Thyroid gland (tissue), 4 donors: ENCODE measurements at places on chromosomes 6 and 20. TPM values are rescaled to one million over a fixed set of nuclear protein-coding genes. Genes with fewer than 3 reads are reported as not detected.

DNA sequence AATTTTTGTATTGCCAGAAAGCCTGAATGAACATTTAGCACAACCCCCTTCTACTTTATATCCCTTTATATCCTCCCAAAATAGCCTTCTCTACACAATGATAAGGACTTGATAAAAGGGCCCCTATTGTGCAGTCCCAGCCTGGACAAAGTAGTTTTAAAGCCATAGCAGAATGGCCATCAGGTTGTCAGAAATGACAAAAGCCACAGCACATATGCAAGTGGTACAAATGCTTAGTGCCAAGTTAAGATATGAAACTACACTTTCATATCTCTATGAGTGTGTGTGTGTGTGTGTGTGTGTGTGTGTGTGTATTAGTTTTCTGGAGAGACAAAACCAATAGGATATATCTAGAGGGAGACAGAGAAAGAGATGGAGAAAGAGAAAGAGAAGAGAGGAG is 132.6 kb downstream of the SGK1 start:
- H3K36me3 ChIP-seq, result no peaks in the 10 kb centered on the region
- H3K4me1 ChIP-seq, result peaks cover 32% of the 10 kb centered on the region
- H3K27ac ChIP-seq, result no peak overlapping the region
- no peak for DNase-seq
- no peaks in the 10 kb centered on the region for H3K27me3 ChIP-seq
- H3K4me3 ChIP-seq, result no peak overlapping the region

GRCh38 chr6:129507059-129507807 is 202.7 kb downstream of the ARHGAP18 start:
- H3K4me1 ChIP-seq, result no peaks in the 10 kb centered on the region
- DNase-seq, result no peak
- no peaks in the 10 kb centered on the region for H3K36me3 ChIP-seq
- H3K4me3 ChIP-seq, result no peak overlapping the region
- no peak overlapping the region for H3K27ac ChIP-seq

DNA sequence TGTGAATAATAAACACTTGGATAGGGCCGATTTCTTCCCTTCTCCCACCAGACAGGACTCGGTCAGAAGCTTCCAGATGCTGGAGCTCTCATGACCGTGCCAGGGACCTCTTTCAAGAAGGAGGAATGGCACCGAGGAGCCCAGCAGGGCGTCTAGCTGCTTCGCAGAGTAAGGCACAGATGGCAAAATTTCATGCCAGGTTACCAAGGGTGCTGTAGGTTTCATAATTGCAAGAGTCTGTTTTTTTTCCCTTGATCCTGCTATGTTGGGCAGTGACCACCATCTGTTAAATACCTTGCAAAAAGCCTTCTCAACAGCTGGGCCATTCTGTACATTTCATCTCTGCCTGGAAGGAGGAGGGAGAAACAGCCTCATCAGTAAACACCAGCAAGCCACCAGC is 111.8 kb downstream of the EDN3 start:
- no peaks in the 10 kb centered on the region for H3K4me1 ChIP-seq
- H3K4me3 ChIP-seq, result no peak overlapping the region
- no peak overlapping the region for H3K27ac ChIP-seq
- DNase-seq, result no peak
- no peaks in the 10 kb centered on the region for H3K36me3 ChIP-seq

DNA sequence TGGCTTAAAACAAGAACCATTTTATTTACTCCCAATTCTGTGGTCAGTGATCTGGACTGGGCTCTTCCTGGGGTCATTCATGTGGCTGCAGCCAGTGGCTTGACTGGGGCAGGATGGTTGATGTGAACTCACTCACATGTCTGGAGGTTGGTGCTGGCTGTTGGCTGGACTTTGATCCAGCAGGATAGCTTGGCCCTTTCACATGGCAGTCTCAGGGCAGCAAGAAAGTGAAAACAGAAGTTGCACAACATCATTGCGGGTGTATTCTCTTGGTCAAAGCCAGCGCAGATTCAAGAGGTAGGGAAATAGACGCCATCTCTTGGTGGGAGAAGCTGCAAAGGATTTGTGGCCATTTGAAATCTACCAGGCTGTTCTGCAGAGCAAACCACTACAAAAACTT is 77.2 kb downstream of the MDGA1 start:
- H3K4me1 ChIP-seq, result peaks cover 11% of the 10 kb centered on the region
- no peak overlapping the region for H3K27ac ChIP-seq
- no peaks in the 10 kb centered on the region for H3K36me3 ChIP-seq
- H3K27me3 ChIP-seq, result no peaks in the 10 kb centered on the region
- no peak overlapping the region for H3K4me3 ChIP-seq

DNA sequence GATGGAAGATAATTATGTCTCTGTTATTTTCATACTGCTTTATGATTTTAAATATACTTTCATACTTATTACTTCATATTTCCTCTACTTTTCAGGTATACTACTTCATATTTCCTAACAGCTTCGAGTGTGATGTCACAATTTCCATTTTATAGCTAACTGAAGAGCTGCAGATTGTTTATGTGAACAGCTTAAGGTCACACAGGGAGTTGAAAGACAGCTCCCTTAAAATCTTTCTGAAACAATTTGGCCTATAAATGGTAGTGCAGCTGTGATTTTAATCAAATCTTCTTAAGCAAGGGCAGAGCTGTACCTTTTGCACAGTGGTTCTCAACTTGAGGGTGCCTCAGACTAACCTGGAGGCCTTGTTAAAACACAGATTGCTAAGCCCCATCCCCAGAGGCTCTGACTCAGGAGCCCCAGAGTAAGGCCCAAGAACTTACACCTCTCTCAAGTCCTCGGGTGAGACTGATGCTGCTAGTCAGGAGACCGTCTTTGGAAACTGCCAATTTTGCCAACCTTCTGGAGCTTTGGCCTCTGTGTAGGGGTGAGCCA is 347.0 kb upstream of the HSF2 start:
- H3K4me1 ChIP-seq, result no peaks in the 10 kb centered on the region
- DNase-seq, result no peak
- H3K36me3 ChIP-seq, result no peaks in the 10 kb centered on the region
- no peak overlapping the region for H3K4me3 ChIP-seq

DNA sequence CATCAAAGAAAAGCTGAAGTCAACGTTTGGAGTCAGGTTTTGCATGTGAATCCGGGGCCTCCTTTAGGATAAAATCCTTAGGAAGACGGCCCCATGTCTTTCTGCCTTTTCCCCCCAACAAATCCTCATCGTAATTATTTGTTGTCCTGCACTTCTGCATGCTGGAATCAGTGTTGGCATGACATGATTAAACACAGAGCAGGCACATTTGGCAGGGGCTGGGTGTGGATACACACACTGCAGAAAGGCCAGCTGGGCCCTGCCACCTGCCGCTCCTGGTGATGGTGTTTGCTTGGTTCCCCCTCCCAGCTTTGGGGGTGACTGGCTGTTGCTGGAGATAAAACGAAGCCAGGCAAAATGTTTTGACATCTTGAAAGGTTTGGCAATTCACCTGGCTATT is 46.3 kb upstream of the FOXA2 start:
- no peak overlapping the region for H3K27ac ChIP-seq
- no peaks in the 10 kb centered on the region for H3K27me3 ChIP-seq
- no peak for DNase-seq
- H3K4me1 ChIP-seq, result no peaks in the 10 kb centered on the region
- H3K4me3 ChIP-seq, result no peak overlapping the region

GRCh38 chr6:53768636-53769035 is 26.2 kb upstream of the LRRC1 start:
- no peaks in the 10 kb centered on the region for H3K4me1 ChIP-seq
- no peak for DNase-seq
- no peaks in the 10 kb centered on the region for H3K36me3 ChIP-seq
- no peak overlapping the region for H3K27ac ChIP-seq
- no peaks in the 10 kb centered on the region for H3K27me3 ChIP-seq

- H3K4me3 ChIP-seq, result no peak overlapping the region
- H3K4me1 ChIP-seq, result peaks cover 8% of the 10 kb centered on the region
- no peaks in the 10 kb centered on the region for H3K36me3 ChIP-seq
- no peaks in the 10 kb centered on the region for H3K27me3 ChIP-seq
- H3K27ac ChIP-seq, result no peak overlapping the region
These were observed 27.8 kb downstream of the CASS4 start for GRCh38 chr20:56439771-56440291.

- DNase-seq, result peak; percentile 80
- no peaks in the 10 kb centered on the region for H3K36me3 ChIP-seq
- no peaks in the 10 kb centered on the region for H3K4me1 ChIP-seq
- H3K27ac ChIP-seq, result peak overlapping the region; percentile 10
These were observed 6.9 kb upstream of the HELZ2 start for GRCh38 chr20:63580796-63581461.

DNA sequence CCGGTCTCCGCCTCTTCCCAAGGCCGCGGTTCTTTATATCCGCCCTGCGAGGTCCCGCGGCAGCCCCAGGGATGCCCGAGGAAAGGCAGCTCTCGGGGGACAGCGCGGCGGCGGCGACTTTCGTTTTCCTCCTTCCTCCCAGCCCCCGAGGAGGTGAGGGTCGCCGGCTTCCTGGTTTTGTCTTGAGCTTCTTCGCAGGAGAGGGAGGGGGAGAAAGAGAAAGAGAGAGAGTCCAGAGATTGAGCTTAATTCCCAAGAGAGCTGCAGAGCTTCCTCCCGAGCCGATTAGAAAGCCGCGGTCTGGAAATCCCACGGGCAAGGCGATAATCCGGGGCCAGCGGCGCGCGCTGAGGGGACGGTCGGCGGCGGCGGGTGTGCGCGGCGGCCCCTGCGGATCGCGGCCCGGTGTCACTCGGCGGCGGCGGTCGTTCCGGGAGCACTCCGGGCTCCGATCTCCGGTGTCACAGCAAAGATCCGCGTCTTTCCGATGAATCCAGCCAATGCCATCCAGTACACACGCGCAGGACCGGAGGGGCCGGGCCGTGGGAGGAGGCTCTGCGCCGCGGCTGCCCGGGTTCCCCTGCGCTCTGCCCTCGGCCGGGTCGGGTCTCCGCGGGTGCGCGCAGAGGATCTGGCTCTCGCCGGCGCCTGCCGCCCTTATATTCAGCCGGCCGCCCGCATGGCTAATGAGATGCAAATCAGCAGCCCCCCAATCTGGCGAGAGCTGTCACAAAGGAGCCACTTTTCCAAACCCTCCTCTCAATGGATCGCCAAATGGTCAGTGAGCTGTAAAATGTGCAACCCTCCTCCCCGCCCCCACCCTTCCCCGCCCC is at the start of gene DLL1:
Gene DLL1 (minus strand): TSS at position 783 of the 833 bp plus-strand sequence. CDS start 939 bp downstream, outside the sequence.
- peak within 1 kb of the TSS; percentile 57 for H3K27ac ChIP-seq
- peaks cover 2% of the 10 kb centered on the region for H3K36me3 ChIP-seq
- H3K27me3 ChIP-seq, result peaks cover 16% of the 10 kb centered on the region
- peak; percentile 52 for DNase-seq

GRCh38 chr6:125102411-125102810 is 51.2 kb upstream of the TPD52L1 start:
- H3K27ac ChIP-seq, result no peak overlapping the region
- no peaks in the 10 kb centered on the region for H3K27me3 ChIP-seq
- no peak for DNase-seq
- no peaks in the 10 kb centered on the region for H3K4me1 ChIP-seq
- no peaks in the 10 kb centered on the region for H3K36me3 ChIP-seq

DNA sequence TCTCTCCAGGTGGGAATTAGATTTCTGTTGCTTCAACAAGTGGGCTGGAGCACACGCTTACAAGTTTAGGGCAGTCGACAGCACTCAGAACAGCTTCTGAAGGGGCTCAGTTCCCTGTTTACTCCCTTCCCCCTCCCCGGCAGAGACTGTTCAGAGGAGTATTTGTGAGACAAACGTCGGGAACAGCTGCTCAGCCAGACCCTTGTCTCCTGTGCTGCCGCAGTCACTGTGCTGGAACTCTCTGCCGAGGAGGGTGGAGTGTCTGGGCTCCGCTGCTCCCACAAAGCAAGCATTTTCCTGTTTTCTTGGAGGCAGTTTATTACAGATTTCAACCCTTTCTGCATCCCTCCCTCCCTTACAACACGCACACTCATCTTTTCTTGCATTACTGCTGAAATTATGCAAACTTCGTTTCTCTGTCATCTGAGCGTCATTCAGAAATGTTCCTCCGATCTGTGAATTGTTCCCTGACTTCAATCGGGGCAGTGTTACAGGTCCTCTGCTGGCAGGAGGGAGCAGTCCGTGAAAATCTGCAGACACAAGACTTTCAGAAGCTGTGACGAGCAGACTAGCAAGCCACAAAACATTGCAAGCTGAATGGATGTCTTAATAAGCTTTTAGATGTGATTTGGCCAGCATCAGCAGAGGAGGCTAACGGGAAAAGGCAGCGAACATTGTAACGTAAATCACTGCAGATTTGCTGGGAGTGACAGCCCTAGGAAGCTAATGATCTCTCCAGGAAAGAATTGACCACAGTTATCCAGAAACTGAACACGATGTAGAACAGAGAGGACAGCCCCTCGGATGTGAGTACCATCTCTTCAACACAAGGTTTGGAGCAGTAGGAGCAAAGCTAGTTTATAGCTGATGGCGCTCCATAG is 76.2 kb downstream of the LYRM2 start:
- DNase-seq, result peak; percentile 40
- peaks cover 23% of the 10 kb centered on the region for H3K4me1 ChIP-seq
- no peak overlapping the region for H3K4me3 ChIP-seq
- no peaks in the 10 kb centered on the region for H3K27me3 ChIP-seq
- no peak overlapping the region for H3K27ac ChIP-seq
- no peaks in the 10 kb centered on the region for H3K36me3 ChIP-seq

- no peak overlapping the region for H3K4me3 ChIP-seq
- H3K36me3 ChIP-seq, result no peaks in the 10 kb centered on the region
- H3K27me3 ChIP-seq, result no peaks in the 10 kb centered on the region
- peak; percentile 60 for DNase-seq
- peaks cover 43% of the 10 kb centered on the region for H3K4me1 ChIP-seq
- peak overlapping the region; percentile 35 for H3K27ac ChIP-seq
These were observed 23.7 kb upstream of the MRGBP start for GRCh38 chr20:62772619-62772989.

DNA sequence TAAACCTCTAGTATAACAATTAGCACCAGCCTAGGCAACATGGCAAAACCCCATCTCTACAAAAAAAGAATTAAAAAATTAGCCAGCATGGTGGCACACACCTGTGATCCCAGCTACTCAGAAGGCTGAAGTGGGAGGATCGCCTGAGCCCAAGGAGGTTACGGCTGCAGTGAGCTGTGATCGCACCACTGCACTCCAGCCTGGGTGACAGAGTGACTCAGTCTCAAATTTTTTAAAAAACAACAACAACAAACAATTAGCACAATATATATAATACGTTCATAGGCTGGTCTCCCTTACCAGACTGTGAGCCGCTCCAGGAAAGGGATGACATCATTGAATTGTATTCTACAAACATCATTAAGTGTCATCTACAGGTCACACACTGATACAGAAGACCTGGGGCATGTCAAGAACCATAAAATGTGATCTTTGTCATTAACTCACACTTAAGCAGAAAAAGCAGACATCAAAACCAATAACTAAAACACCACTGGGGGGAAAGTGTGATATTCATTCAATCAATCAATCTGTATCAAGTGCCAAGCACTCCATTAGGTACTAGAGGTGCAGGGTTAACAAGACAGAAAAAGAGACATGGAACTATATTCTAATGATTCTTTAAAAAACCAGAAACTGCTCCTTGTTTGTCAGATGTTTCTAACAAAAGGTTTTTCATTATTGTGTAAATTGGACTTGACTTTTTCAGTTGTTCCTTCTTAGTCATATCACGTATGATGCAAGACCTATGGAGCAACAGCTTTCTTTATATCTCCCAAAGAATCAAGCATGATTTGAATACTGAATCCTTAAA is 17.8 kb downstream of the MAP3K5 start:
- H3K4me1 ChIP-seq, result peaks cover 36% of the 10 kb centered on the region
- H3K36me3 ChIP-seq, result no peaks in the 10 kb centered on the region
- H3K27me3 ChIP-seq, result no peaks in the 10 kb centered on the region
- H3K4me3 ChIP-seq, result no peak overlapping the region
- DNase-seq, result no peak
- H3K27ac ChIP-seq, result no peak overlapping the region

PTCRA gene
- not detected for total RNA-seq

DDRGK1 gene
- total RNA-seq, result 136 TPM

COL9A3 gene
- 31.7 TPM for total RNA-seq

ASF1A gene
- total RNA-seq, result 24.2 TPM

MYBL2 gene
- 0.22 TPM for total RNA-seq

BMP6 gene
- total RNA-seq, result 0.78 TPM

NCOA7 gene
- 29.0 TPM for total RNA-seq

TSBP1 gene
- not detected for total RNA-seq

PKIB gene
- 0.83 TPM for total RNA-seq

LGSN gene
- total RNA-seq, result not detected
